A673 (cell line): ENCODE measurements at places on chromosomes 11 and 22. TPM values are rescaled to one million over a fixed set of nuclear protein-coding genes. Genes with fewer than 3 reads are reported as not detected.

POU2AF3 gene
- 0.77 and 1.1 TPM in 2 replicates for total RNA-seq

MS4A12 gene
- total RNA-seq: not detected in 2 replicates

OR4D9 gene
- not detected in 2 replicates for total RNA-seq

HIC2 gene
- 11.3 and 13.1 TPM in 2 replicates for total RNA-seq

CHEK2 gene
- total RNA-seq: 53.7 and 65.8 TPM in 2 replicates

GGT5 gene
- not detected in 2 replicates for total RNA-seq

PMM1 gene
- total RNA-seq: 26.8 and 30.5 TPM in 2 replicates

TMEM191C gene
- 0.82 and 1.7 TPM in 2 replicates for total RNA-seq

C1QTNF4 gene
- total RNA-seq: 0.31 and 0.41 TPM in 2 replicates
